ENCODE measurements at places on chromosomes 11 and 22.

- peak; percentile 55 for DNase-seq
Observed at GRCh38 chr22:38353142-38353629, 36.0 kb upstream of the CSNK1E start.

DNA sequence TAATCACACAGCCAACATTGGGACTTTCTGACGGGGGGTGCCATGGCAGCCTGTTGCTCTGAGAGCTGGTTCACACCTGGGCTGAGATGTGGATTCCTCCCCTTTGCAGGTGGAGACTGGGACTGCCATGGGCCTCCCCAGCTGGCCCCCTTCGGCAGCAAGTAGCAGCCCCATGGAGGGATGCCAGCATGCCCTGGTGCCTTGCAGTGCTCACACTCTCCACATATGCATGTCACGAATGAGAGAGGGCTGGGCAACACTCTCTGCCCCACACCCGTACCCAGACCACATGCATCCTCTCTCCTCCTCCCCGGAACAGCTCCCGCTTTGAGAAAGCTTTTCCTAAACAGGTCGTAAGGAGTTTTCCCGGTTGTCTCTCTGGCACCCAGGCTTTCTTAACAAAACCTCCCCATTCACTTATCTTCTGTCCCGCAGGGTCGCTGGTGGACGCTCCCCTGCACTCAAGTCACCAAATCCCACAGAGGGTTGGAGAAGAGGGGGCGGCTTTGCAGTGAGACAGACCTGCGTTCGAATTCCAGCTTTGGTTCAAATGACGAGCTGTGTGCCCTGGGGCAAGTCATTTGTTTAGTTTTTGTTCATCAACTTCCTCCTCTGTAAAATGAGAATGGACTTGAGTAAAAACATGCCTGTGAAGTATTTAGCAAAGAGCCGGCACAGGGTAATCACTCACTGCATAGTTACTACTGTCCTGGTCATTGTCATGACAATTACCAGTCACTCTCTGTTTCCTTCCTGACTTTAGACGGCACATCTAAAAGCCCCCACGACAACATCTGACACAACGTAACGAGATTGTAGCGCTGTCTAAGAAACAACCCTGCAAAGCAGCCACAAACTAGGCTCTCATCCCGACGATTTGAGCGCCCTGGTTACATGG lies 231.3 kb upstream of the B3GAT1 start:
- no peak for DNase-seq

GRCh38 chr22:50342651-50343540 lies at the start of gene PPP6R2:
PPP6R2 (plus strand) TSS chr22:50343327; CDS start chr22:50393909, 50,582 bp downstream.
- peak; percentile 82 for DNase-seq

DNA sequence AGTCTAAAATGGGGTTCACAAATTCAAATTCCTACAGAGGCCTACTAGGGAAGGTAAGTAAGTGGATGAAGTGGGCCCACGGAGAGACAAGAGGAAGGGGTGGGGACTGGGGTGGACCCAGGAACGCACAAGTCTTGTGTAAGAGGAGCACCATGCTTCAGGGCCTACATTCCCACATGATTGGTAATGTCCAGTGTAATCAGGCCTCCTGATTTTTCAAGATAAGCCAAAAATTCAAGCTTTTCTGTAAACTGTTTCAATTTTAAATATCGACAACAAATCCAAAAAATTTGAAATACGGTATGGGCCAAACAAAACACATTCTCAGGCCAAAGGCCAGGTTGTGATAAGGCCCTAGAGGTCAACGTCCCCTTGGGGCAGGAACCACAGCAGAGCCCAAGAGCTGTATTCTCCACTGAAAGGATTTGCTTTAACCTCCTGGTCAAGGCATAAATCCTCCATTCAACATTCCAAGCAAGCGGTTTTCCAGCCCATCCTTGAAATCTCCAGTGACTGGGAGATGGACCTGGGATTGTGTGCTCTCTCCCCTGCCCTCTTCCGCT lies 116.4 kb downstream of the TRIM29 start:
- DNase-seq: no peak

DNA sequence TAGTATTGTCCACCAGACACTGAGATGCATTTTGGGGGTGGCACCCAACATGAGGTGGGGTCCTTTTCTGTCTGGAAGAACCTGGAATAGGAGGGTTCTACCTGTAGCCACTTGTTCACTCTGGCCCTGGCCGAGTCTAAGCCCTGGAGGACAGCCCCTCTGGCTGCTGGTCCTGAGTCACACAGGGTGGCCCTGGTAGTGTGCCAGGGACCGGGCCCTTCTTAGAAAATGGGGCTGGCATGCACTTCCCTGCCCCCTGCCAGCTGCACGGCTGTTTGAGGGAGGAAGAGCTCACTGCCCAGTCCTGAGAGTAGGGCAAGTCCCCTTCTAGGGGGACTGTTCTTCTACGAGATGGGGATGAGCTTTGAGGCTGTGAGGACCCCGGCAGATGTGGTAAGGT lies 2.2 kb downstream of the PLCB3 start:
- no peak for DNase-seq

DNA sequence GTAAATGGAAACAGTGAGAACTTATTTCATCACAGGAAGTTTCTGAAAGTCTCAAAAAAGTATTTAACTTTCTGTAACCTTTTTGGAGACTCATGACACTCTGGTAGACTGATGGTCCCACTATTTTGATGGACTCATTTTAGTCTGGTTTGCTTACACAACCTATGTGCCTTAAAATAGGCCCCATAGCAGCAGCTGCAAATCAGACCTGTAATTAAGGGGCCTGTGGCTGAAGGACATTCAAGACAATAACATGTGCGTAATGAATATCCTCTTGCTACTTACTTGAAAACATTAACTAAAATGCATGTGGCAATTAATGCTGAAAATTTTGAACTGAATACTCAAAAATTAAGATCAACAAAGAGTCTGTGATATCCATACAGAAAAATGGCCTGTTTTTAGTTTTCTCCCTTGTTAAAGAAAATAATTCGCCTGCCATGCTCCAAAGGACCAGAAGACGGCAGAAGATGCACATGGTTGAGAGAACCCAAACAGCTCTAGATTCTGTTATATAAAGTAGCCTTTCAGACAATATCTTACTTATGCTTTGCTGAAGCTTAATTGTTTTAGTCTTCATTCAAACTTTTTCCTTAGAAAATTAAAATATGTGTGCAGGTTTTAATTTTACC lies 568.5 kb downstream of the KCNA4 start:
- DNase-seq: no peak

GRCh38 chr11:87628026-87628580 lies 547.1 kb downstream of the RAB38 start:
- no peak for DNase-seq

DNA sequence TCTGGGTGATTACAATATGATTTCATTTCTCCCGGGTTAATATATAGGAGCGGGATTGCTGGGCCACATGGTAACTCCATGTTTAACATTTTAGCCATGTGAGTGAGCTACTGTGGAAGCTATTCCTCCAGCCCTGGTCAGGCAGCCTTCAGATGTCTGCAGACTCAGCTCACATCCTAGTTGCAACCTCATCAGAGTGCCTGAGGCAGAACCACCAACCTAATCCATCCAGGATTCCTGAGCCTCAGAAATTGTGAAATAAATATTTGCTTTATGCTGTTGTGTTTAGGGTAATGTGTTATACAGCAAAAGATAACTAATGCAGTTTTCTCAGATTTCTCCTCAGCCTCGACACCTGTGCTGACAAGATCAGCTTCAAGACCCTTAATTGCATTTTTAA lies 676.8 kb downstream of the OPCML start:
- DNase-seq: no peak

DNA sequence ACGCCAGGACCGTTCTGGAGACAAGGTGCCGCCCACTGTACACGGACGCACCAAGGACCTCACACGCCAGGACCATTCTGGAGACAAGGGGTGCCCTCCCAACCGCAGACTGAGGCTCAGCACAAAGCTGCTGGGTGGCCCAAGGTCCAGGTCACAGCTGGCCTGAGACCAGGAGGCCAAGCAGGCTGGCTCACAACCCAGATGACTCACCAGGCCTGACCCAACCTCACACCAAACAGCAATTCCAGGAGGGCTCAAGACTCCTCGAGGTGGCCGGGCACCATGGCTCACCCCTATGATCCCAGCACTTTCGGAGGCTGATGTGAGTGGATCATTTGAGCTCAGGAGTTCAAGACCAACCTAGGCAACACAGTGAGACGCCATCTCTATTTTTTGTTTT lies 14.8 kb downstream of the BRD1 start:
- no peak for DNase-seq

GRCh38 chr22:31629741-31630184 lies 32.3 kb downstream of the PISD start:
- DNase-seq: no peak

- no peak for DNase-seq
Observed at GRCh38 chr11:64089915-64090805, 54.4 kb downstream of the FLRT1 start.

DNA sequence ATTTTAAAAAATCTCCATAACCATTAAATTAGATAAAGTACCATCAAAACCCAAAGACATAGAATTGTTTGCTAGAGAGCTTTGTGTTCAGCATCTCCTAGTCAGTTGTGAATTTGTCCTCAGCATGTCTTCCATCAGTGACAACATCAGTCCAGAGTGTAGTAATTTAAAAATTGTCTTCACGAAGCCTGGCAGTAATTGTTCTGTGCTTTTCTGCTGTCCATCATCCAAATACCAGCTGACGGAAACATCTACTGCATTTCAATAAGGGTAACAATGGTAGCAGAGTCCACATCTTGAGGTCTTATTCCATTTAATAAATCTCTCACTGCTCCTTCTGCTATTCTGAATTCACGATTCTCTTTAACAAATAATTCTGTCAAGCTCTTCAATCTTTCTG lies 121.5 kb downstream of the ATXN10 start:
- DNase-seq: no peak

DNA sequence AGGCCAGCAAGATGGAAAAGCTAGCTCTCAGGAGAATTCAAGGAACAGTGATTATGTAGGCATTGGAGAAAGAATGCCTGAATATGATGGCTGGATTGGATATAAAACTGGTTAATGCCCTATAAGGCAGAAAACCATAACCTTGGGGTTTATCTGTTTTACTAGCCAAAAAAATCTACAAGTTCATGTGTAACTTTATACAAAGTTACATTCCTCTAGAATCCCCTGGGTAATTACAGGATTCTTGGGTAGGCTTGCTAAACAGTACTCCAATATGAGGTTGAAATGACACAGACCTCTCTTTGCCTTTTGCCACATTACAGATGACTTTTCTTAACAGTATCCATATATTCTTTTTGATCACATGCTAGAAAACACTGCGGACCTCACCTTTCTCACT lies 26.0 kb downstream of the TSPAN18 start:
- no peak for DNase-seq

- DNase-seq: no peak
Observed at GRCh38 chr11:73366953-73367352, 9.2 kb upstream of the RELT start.

DNA sequence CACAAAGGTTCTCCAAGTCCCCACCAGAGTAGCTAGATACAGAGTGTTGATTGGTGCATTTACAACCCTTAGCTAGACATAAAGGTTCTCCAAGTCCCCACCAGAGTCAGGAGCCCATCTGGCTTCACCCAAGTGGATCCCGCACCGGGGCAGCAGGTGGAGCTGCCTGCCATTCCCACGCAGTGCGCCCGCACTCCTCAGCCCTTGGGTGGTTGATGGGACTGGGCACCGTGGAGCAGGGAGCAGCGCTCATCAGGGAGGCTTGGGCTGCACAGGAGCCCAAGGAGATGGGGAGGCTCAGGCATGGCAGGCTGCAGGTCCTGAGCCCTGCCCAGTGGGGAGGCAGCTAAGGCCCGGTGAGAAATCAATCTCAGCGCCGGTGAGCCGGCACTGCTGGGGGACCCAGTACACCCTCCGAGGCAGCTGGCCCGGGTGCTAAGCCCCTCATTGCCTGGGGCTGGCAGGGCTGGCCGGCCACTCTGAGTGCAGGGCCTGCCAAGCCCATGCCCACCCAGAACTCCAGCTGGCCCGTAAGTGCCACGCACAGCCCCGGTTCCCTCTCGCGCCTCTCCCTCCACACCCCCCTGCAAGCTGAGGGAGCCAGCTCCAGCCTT lies 404.1 kb downstream of the METTL15 start:
- DNase-seq: no peak

GRCh38 chr11:61091373-61092279 lies 10.7 kb upstream of the CD5 start:
- DNase-seq: no peak

DNA sequence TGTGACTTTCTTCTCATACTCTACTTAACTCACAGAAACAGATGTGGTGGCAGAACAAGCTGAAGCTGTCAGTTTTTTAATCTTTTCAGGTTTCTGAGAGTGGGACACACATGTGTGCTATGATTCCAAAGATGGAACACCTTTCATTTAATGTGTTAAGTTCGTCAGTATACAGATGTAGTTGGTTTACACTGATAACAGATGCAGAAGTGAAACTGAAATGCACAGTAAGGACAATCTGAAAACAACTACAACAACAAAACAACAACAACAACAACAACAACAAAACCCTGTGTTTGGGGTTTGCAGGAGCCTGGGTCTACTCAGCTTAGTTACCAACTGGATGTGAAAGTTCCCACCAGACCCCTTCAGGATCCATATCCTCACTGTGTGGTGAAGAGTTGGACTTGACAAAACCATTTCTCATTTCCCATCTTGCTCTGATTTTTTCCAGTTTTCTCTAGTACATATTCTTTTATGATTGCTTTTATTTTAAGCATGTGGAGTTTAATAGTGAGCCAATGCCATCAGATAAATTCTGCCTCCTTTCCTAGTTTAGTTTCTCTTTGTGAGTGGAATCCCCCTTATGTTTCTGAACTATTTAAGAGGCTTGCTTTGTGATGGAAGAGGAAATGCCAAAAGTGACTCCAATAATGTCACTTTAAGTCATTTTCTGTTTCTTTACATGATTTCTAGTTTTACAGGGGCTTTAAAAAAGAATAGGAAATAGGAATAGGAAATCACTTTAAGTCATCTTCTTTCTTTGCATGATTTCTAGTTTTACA lies 47.8 kb downstream of the ARHGAP42 start:
- no peak for DNase-seq

DNA sequence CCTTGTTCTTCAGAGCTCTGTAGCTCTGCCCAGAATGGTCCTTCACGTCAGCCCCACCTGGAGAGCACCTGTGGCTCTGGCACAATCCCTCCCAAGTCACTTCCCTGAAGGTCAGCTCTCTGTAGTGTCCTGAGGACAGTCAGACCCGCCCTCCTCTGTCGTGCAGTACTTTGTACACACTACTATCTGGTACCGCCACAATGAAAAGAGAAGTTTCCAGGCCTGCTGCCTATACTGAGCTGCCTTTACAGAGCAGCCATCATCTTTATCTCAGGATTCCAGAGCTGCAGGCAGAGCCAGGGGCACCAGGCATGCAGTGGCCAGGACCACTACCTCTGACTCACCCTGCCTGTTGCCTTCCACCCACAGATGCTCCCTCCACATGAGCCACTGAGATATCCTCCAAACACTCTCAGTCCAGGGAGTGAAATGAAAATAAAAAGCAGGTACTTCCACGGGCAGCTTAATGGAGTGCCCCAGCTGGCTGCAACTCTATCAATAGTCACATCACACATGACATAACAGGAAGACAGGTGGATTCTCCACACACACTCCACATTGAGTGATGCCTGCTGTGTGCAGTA lies 7.3 kb downstream of the PACSIN2 start:
- no peak for DNase-seq

All from activated CD8-positive, alpha-beta memory T cell treated with anti-CD3 and anti-CD28 coated beads for 48 hours (primary cell).